ENCODE measurements at places on chromosomes 12 and 14.

DNA sequence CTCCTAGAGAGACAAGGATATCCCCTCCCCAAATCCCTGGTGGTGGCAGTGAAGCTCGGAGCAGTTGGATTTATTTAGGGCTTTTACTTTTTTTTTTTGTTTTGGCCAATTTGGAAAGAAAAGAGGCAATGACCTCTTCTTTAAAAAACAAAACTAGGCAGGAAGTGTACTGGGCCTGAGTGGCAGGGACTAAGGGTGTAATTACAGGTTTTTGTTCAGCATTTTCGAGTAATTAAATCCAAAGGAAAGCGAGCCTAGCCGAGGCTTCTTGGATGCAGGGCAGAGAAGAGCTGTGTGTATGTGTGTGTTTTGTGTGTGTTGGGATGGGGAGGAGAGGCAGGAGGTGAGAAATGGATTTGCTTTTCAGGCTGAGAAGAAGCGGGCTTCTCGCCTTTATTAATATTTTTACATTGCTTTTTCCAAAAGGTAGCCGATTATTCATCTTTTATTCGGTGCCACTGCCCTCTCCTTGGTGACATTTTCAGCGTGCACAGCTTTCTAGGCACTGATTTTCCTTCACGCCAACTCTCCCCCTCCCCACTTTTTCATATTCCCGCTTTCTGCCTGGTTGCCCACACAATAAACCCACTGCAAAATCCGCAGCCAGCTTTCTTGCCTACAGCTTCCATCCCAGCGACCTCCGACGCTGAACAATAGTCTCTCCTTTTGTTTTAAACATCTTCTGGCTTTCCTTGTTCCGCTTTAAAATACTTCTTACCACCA is 8.9 kb upstream of the IRF2BPL start:
- DNase-seq, result no peak

DNA sequence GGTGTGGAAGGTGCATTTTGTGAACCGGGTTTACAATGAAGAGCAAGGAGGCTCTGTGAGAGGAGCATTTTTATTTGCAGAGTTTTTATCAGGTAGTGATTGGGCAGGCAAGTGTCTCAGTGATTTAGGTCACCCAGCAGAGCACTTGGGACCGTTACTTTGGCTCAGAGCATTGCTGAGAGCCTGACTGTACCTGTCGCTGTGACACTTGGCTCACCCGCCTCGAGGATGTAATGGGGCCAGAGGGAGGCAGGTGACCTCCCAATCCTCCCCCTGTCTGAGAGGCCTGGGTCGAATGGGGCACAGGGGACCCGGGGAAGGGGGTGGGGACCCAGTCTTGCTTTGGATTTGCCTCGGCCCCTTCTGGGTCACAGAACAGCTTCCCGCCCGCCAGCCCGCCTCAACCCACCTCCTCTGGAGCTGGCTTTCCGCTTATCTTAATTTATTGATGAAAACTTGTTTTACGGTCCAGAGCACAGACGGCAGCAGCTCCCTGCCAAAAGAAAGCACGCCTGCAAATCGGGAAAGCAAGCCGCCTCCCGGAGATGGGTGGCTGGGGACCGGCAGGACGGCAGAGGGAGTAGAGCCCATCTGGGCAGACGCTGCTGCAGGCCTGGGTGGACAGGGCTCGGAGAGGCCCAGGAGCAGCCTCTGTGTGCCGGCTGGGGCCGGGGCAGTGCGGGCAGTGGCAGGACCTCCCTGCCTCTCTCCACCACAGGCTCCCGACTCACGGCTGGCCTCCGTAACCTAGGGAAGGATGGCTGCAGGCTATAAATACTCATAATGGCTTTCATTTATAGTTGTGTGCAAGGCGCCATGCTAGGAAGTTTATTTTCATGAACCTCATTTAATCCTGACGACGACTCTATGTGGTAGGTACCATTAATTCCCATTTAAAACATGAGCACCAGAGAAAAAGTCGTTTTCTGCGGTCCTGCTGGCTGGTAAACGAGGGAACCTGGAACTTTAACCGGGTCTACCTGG is 187.1 kb downstream of the TSPAN9 start:
- no peak for DNase-seq

- no peak for DNase-seq
Measured at GRCh38 chr12:111761099-111761498, 5.6 kb upstream of the ALDH2 start.

DNA sequence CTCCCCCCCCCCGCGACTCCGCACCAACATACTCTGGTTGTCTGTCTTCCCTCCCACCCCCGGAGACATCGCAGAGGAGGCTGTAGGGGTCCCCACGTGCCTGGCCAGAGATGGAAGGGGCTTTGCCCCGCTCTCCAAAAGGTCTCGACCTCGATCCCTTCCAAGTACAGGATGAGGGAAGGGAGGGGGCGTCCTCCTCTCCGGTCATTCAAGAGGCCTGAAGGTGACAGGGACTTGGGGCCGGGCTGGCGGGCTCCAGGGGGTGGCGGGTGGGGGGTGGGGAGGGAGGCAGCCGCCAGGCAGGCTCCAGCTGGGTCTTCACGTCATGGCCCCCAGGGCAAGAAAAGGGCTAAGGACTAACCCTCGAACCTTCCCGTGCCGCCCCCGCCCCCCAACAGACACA is 15.1 kb downstream of the TBX3 start:
- DNase-seq, result no peak

GRCh38 chr14:22607291-22607690 is 9.2 kb downstream of the ABHD4 start:
- no peak for DNase-seq

GRCh38 chr14:64721391-64721791 is 17.2 kb downstream of the PLEKHG3 start:
- DNase-seq, result no peak

Data from GOT3 (cell line).